ENCODE measurements at places on chromosomes 6 and 20.
A peak's percentile ranks its signal among the peaks of the same experiment; 100 is the strongest.

DNA sequence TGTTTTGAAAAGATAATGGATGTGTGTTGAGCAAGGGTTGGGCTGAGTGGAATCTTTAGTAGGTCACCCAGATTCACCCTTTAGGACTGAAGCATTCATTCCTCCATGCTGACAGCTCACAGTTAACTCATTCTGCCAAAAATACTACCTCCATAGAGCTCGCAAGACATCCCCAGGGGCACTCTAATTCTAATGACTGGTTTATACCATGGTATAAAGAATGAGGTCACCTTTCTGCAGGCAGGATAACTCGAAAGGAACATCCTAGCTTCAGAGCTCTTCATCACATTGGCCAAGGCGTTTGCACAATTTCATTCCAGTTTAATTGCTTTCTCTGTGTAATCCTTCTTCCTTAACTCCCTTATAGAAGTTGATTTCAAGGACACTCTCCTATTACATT is 1257.2 kb upstream of the EYS start:
- DNase-seq = peak; percentile 10

GRCh38 chr6:168314021-168314420 is 5.6 kb downstream of the DACT2 start:
- no peak for DNase-seq

GRCh38 chr20:2149507-2149906 is 47.9 kb downstream of the STK35 start:
- DNase-seq = no peak

GRCh38 chr20:50734730-50735679 is 3.6 kb downstream of the PARD6B start:
- no peak for DNase-seq

- DNase-seq = no peak
Observed at GRCh38 chr6:158826819-158827501, 7.8 kb upstream of the EZR start.

GRCh38 chr20:7285918-7286556 is 518.6 kb downstream of the BMP2 start:
- peak; percentile 47 for DNase-seq

- no peak for DNase-seq
Observed at GRCh38 chr6:138442663-138443062, 38.6 kb downstream of the HEBP2 start.

DNA sequence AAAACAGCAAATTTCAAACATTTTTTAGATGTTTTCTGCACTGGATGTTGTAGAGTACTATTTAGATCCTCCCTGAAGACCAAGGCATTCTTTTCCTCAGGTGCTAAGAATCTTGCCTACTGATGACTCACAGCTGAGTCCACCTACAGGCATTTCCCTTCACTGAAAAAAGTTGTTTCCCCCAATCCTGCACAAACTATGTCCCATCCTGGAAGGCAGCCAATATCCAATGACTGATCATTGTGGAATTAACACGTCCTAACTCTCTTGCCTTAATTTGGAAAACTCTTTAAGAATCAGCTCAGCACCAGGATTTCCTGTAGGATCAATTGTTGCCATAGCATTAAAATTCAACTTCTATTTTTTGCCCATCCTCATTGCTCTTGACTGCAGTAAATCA is 268.4 kb upstream of the IRAK1BP1 start:
- DNase-seq = peak; percentile 97

DNA sequence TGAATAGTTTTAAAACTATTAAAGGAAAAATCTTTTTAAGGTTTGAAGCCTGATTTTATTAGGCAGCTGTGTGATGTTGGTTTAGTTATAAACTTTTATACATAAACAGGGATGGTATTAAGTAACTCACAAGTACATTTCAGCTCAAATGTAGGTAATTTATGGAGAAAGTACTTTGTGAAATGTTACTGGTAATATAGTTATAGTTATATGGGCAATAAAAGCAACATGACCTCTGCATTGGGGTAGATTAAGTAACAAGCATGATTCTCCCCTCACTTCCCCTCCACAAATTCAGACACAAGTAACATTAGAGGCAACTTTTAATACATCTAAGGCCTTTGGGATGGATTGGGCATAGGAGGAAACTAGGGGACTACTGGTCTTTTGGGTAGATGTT is 154.3 kb upstream of the ID4 start:
- no peak for DNase-seq

GRCh38 chr6:40734607-40735006 is 147.4 kb upstream of the LRFN2 start:
- no peak for DNase-seq

- DNase-seq = peak; percentile 81
Observed at GRCh38 chr20:50111120-50111828, 1.7 kb downstream of the UBE2V1 start.

DNA sequence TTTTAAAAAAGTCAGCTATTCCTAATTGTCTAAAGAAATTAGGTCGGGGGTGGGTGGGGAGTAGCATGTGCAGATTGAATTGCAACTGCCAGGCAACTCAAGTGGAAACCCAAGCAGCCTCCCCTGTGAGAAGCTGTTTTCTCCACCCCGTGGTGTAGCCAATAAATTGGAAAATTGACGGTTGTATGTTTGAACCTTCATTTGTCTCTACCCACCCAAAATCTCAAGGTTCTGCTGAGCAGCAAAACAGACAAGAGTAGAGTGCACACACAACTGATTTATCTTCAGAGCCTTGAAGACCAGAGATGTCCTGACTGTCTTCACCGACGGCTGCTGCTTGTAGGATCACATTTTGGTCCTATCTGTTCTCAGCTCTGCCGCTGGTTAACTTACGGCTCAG is 88.5 kb downstream of the DTD1 start:
- no peak for DNase-seq

DNA sequence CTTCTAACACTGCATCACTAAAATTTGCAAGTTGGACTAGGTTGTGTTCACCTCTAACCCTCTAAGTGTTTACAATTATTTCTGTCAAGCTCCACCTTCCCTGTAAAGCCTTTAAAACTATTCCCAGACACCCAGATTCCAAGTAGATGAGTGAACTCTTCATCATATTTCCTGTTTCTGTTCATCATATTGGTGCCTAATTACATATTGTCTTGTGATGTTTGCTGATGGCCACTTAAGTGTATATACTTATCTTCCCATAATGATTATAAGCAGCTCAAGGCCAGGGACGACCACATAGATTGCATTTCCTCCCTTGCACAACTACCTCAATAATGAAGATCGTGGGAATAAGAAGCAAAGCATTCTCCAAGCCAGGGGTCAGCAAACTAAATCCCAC is 16.8 kb downstream of the TNFRSF21 start:
- DNase-seq = no peak

DNA sequence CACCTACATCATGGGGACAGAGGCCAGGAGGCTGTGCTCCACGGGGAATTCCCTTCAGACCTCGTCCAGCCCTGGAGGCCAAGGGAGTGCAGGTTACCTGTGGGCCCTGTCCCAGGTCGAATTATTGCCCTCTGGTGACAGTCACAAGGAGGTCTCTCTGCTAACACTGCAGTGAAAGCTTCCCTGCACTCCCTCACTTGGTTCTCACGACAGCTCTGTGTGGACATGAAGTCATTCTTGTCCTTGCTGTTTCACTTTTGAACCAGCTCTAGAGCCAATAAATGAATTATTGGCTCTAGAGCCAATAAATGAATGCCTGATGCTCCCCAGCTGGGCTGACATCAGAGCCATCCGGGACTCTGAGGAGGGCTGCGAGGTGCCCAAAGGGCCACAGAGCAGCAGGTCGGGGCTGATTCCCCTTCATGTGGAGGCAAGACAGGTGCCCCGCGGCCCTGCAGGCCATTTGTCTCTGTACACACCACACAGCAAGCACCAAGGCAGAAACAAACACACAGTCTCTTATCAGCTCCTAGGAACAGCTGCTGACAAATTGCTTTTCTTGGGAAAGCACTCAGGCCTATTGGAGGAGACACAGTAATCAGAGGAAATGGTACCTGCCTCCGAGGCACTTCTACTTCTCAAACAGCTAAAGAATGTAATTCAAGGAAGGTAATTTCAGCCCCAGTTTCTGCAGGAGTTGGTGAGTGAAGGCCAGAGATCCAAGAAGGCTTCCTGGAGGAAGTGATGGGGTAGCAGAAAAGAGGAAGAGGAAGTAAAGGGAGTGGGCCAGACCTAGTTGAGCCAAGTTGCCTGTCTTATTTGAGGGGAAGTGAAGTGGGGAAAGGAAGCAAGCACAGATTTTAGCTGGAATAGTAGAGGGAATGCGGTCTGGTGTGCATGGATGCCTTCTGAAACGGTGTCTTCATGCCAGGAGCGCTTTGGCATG is 27.5 kb upstream of the TBXT start:
- no peak for DNase-seq

GRCh38 chr6:41404182-41404845 is 68.9 kb downstream of the NCR2 start:
- no peak for DNase-seq

DNA sequence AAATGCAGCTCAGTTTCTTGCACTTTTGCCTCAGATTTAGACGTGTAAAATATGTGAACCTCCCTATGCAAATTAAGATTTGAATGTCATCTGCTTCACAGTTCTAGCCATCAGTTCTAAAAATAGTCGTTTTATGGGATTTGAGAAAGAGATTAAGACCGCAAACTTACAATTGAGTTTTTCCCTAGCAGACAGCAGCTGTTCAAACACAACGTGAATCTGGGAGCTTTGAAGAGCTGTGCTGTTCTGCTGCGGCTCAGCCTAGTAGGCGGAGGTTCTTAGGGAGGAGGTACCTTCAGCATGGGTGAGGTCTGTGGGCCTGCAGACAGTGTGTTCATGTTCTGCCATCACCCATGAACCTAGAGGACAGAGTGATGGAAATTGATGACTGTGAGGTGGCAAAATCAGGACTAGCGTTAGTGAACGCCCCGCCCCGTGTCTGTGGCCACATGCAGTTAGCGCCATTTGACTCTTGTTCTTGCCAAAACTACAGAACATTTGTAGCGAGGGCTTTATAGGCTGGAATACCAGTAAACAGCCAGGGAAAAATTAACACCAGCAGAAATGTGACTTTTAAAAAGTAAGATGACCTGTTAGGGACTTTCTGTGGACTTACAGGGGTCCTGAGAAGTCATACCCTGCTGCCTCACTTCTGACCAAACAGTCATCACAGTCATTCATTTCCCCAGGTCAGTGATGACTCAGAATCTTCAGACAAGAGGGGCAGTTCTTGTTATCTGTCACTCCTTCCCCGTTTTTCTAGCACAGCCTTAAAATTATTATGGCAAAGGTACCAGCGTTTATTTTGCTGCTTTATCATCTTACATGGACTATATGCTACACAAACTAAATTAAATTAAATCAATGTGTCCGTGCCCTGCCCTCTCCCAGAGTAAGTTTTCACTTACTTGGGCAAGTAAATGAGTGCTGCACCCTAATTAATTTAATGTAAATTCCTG is 84.3 kb upstream of the TMEM181 start:
- peak; percentile 83 for DNase-seq

DNA sequence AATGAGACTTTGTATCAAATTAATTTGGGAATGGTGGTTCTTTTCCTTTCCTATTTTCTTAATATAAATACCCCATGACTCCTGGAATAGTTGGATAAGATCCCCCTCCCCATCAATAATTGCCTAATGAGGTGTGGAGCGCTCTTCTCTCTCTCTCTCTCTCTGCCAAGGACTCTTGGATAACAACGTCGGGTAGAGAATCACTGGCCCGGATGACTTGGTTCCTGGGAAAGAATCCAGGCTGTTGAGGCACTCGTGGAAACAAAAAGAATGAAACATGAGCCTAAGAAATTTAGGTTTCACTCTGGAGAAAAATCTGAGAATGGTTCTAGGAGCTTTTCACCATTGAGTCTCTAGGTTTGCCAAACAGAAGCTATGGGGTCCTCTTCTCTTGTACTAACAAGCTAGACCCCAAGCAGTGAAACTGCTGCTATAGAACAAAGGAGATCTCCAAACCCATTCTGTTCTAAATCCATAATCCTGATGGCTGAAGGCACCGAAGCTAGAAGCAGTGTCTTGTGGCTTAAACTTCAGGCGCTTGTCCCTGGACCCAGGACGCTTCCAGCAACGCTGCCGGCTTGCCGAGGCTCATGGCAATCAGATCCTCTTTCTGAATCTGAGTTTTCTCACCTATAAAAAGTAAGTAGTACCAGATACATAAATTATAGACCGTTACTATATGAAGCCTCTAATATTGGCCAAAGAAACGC is 241.6 kb upstream of the BTBD3 start:
- DNase-seq = no peak

- DNase-seq = no peak
Observed at GRCh38 chr6:33201935-33202334, 1.3 kb downstream of the SLC39A7 start.

GRCh38 chr20:62925420-62926228 is 681 bp downstream of the DIDO1 start:
- DNase-seq = peak; percentile 71

DNA sequence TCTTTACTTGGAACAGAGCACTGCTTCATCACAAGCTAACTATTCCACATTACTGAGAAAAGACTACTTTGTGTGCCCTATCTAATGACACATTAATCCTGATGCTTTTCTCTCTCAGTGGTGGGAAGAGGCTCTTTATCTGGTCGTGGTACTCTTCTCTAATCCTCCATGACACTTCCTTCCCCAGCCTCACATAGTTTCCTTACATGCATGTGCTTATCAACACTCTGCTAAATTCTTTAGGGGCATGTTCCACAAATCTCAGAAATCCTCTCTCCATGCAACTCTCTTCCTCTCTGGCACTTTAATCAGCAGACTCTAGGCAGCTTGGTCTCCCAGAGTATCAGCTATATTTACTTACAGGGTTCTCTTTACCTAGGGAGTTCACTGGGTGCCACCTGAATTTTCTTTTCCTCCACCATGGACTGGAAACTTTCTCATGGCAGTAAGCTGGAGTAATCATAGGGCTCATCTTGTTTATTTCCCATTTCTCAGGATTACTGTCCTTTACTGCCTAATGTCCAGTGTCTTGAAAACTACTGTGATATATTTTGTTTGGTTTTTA is 27.0 kb upstream of the SLC22A2 start:
- DNase-seq = no peak

DNA sequence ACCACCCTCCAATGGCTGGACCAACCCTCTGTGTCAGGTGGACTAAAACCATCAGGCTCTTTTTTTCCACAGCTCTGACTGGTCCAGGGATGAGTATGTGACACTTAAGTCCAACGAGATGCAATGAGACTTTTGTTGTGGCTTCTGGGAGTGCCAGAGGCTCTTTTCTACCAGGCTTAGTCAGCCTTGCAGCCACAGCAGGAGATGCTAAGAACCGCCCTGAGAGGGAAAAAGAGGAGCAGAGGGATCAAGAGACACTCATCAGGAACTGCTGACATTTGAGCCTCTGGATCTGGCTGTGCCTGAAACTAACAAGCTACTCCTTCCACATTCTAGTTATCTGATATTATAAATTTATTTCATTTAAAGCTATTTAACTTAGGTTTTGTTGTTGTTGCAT is 270.9 kb upstream of the SULF2 start:
- DNase-seq = no peak

GRCh38 chr6:84687431-84687830 is 77.0 kb downstream of the TBX18 start:
- DNase-seq = peak; percentile 72

DNA sequence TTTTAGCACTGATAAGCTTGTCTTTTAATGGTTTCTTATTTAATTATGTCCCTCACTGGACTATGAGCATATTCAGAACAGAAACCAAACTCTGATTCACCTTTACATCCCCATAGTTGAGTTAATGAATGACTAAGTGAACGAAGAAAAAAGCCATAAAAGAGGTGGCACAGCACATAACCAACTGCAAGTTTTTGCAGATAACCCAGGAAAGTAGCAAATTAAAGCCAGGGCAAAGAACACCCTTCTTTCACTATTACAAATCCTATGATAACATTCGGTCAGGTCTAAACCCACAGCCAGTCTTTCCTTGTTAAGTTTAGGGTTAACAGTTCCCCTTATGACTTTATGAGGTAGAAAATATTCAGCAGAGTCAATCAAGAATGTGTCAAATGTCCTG is 102.7 kb downstream of the RIN2 start:
- no peak for DNase-seq

- DNase-seq = no peak
Observed at GRCh38 chr6:168416531-168416930, 24.5 kb upstream of the SMOC2 start.

Data from foreskin fibroblast (primary cell).